ENCODE measurements at places on chromosomes 13 and 19.

DNA sequence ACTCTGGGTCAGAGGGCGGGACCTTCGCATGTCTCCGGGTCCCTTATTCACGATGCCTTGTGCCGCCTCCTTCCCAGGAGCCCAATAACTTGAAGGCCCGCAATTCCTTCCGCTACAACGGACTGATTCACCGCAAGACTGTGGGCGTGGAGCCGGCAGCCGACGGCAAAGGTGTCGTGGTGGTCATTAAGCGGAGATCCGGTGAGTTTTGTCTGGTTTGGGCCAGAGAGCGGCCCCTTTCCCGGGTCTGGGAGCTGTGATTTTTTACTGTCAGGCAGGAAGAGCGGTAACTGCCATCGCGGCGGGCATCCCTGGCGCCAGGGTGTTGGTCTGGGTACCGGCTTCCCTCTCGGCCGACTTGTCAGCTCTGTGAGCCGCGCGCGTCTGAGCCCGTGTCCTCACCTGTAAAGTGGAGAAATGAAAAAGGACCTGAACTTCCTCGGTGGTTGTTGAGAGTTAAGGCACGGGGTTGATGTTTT, 800 bp downstream of the RPL28 start:
- DNase-seq = no peak

DNA sequence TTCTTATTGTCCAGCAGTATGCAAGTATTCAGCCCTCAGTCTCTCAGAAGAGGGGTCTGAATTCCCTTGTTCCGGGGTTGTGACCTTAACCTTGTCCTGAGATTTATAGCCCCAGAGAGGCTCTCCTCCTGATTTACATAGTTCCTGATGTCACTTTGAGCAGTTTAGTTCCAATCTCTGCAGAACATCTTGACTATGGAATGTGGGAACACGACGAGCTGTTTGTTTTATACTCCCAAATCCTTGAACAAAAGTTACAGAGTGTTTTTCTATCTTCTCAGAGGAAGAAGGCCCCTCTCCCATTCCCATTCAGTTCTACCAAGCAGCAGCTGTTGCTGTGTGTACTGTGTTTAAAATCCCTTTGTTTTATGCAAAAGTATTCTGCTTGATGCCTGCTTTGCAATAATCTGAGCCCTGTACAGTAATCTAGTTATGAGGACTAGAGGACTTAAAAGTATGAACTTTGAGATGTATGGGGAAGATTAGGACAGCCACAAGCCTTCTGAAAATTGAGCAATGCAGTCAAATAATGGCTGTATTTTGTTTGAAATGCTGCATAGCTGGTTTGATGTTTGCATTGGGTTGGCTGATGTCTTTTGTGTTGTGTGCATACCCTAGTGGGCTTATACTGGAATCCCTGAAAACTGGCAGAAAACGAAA, 74.7 kb downstream of the KL start:
- no peak for DNase-seq

GRCh38 chr13:42615691-42616090, 41.7 kb downstream of the TNFSF11 start:
- DNase-seq = no peak

GRCh38 chr13:106173346-106173745, 362.1 kb downstream of the EFNB2 start:
- DNase-seq = no peak

- DNase-seq = no peak
These were observed 8.1 kb downstream of the ALOX5AP start for GRCh38 chr13:30743319-30744055.
